ENCODE measurements at places on chromosomes 5 and 9.

- DNase-seq = no peak
Observed at GRCh38 chr5:132629230-132629944, 28.6 kb upstream of the IL13 start.

- DNase-seq = no peak
Observed at GRCh38 chr5:57989378-57989777, 470.5 kb downstream of the PLK2 start.

GRCh38 chr5:98993512-98993911, 64.7 kb upstream of the CHD1 start:
- no peak for DNase-seq

DNA sequence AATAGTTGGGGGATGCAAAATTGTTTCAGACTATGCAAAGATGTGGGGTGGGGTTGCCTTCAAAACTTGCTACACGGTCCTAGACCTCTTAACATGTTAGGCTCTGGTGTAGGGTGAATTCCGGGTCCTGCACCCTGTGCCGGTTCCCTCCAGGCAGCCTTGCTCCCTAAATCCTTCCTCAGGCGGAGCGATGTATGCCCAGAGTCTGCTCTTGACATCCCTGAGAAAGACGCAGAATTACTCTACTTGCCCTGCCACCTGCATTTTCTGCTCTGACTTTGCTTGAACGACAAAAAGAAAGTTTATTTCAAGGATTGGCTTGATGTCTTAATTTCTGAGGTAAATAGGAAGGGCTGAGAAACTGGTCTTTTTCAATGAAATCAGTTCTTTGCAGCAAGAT, 691 bp downstream of the THBS4 start:
- no peak for DNase-seq

- DNase-seq = no peak
Observed at GRCh38 chr5:151077967-151078366, 2.9 kb downstream of the TNIP1 start.

GRCh38 chr5:146428658-146429057, 18.5 kb upstream of the TCERG1 start:
- DNase-seq = no peak

DNA sequence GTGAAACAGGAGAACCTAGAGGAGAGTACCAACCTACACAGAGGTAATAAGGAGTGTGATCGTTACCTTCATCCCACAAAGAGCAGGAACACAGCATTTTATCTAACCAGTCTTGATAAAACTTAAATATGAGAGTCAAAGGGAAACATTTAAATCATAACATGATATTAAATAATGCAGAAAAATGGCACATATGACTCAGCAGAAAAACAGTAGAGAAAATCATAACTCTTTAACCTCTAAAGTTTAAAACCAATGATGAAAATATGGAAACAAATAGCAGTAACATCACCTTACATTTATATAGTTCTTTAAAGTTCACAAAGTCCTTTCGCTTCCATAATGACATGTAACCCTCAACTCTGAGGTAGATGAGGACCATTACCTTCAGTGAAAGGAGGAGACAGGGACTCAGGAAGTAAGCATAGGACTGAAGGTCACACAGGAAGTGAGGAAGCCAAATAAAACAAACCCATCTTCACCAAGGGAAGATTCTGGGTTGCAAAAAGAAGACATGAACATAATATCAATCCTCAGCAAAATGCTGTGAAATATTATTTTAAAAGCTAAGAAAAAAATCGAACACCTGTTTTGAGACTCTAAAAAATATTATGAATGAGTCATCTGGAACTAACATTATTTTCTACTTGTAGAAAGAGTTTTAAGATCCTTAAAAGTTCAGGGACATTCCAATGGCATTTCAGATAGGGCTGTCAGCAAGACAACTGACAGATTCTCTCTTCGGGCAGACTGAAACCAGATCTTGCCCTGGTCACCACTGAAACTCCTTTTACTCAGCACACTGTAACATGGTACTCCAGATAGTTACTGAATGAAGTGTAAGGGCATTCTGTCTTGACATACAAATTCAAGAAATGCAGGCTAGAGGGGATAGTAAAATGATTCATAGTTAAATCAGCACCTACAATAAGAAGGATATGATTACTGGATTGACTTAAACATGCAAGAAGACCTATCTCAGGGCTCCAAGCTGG, 148.5 kb downstream of the EPB41L4A start:
- DNase-seq = no peak

DNA sequence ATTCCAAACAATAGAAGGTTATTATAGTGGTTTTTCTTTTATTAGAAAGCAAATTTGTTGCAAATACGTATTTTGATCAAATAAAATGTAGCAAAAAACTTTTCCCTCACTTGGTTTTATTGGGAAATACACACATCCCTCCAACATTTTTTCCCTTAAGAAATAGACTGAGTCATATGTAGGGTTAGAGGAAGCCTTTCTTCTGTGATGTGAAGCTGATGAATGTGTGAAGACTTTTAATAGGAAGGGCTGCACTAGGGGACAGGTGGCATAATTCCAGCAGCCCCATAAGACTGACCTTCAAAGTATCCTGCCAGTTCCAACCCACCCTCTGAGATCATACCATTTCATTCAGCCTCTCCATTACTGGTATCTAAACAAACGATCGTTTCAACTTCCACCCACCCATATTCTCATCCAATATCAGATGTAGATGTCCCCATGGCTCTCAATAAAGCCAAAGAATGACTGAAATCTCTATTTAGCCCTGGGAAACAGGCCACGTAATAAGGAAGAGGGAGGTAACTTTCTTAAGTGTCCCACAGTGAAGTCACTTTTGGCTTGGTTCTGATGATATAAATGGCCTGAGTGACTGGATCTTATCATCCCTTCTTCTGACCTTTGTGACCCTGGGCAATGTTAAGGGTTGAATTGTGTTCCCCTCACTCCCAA, 64.7 kb upstream of the LPAR1 start:
- DNase-seq = no peak

GRCh38 chr9:117555964-117556629, 141.2 kb upstream of the ASTN2 start:
- DNase-seq = no peak

GRCh38 chr5:145697251-145697990, 137.7 kb downstream of the PRELID2 start:
- no peak for DNase-seq

DNA sequence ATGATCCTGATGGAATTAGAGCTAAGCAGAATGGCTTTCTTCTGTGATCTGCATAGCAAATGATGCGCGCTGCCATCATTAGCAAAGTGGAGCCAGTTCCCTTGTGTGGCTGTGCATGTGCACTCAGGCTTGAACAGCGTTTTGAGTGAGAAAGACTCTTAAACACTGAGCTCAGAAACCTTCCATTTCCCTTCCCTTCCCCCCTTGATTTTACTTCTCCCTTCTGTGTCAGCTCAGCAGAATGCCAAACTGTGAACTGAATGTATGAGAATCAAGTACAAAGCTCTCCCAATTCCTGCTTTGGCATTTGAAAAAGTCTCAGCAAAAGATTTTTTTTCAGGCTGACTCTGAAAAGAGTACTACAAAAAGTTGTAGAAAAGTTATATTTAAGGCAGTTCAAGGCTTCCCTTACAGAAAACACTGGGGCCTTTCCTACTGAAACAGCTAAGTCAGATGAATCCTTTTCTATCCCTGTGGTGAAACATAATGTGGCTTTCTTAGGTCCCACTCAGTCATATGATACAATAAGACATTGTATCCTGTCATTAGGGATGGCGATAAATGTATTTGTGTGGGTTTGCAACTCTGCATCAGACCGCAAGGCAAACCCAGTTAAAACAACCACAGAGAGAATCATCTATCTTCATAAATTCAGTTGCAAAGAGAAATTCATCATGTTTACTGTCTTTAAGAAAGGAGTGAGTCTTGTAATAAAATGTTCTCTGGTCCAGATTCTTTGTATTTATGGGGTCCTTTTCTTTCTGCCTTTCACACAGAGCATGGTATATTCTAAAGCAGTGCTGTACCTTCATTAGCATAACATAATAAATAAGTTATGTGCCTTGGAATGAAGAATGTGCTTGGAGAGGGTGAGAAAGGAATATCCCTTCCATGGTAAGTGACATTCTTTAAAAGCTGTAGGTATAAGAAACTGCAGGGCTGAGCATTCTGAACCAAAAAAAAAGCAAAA, 222.6 kb downstream of the CAAP1 start:
- DNase-seq = no peak

DNA sequence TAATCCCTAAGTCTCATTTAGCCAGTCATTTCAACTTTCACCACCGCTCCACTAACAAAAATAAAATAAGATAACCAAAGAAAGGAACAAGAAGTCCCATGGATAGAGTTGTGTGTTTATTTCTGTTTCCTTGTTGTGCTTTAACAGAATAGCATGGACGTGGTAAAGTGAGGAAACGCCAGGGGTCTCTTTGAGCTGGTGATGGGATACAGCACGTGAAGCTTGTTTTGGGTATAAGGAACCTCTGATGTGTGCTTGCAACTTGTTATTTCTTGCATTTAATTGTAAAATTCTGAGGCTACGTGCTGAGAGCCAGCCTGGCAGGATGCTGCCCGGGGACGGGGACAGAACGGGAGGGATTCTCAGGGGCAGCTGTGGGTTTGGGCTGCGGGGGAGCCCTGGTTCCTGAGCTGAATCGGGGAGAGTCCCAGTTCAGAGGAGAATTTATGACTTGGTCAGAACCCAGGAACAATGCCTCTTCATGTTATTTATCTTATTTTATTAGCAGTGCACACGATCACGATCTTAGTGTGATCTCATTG, 63.4 kb downstream of the ANKRD33B start:
- DNase-seq = no peak

- no peak for DNase-seq
Observed at GRCh38 chr5:129114539-129115193, 20.1 kb downstream of the ISOC1 start.

GRCh38 chr5:119323601-119324000, 32.2 kb upstream of the TNFAIP8 start:
- no peak for DNase-seq

DNA sequence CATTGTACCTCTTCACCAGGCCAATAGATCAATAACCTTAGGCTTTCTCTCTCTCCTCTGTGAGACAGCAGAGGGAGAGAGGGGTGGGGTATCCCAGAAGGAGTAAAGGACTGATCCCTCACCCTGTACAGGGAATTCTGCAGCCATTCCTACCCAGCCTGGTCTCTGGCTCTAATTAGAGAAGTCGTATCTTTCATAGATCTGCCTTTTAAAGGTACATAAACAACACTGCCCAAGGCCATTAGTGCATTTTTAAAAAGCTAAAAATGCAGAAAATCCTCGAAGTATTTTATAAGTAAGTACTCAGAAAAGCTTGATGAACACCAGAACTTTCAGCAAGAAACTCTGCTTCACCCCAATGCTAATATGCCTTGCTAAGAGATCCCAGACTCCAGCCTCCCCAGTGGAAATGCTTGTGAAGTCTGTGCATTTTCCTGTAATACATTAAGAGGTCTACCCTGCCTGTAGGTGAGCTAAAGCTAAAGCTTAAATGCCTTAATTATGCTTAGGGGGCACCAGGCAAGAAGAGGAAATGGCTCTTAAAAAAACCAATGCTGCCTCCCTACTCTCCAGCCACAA, 200.0 kb upstream of the ANKRD55 start:
- DNase-seq = no peak

GRCh38 chr9:93264338-93265125, 80.6 kb downstream of the WNK2 start:
- DNase-seq = no peak

GRCh38 chr9:92476962-92477361, 5.3 kb downstream of the ASPN start:
- DNase-seq = no peak

DNA sequence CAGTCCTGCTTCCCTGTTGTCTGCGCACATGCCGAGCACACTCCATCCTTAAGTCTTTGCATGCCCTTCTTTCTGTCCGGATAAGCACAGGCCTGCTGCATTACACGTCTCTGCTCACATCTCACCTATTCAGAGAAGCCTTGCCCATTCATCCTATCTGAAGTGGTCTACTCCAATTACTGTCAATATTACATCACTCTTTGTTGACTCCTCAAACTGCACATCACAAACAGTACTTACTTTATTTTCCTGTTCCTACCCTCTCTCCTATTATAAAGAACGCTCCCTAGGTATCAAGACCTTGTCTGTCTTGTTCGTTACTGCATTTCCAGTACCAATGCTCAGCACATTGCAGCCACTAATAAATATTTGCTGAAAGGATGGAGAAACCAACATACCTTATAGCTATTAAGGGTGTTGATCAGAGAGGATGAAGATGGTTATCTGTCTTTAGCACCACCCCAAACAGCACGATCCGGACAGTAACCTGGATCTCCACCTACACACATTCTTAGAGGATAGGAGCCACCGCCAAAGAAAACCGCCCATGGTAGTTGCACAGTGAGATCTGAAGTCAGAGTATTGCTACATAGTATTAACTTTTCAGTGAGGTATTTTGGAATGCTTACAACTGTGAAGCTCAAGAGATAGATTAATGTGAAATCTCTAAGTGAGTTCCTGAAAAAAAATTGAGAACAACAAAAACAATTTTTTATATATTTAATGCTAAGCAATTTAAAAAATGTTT, 1.6 kb upstream of the PRRC1 start:
- no peak for DNase-seq

DNA sequence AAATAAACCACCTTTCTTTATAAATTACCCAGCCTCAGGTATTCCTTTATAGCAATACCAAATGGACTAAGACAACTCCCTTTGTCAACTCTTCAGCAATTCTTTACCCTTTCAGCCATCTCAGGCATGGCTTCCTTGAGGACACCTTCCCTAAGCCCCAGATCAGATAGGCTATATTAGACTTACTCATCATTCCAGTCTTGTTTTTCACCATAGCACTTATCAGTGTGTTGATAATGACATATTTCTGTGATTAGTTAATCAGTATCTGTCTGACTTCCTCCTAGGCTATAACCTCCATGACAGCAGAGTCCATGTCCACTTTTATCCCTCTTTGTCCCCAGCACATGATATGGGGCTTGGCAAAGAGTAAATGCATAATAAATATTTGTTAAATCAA, 238.1 kb downstream of the ACTL7B start:
- no peak for DNase-seq

- no peak for DNase-seq
Observed at GRCh38 chr5:13511442-13511841, 433.0 kb downstream of the DNAH5 start.

GRCh38 chr9:71263451-71263850, 142.0 kb upstream of the TRPM3 start:
- DNase-seq = no peak
